CD14-positive monocyte (primary cell): ENCODE measurements at places on chromosomes 3 and 15. TPM values are rescaled to one million over a fixed set of nuclear protein-coding genes. Genes with fewer than 3 reads are reported as not detected.

The STARD9 gene
- polyA plus RNA-seq = not detected

The C3orf49 gene
- not detected for polyA plus RNA-seq

The SUCNR1 gene
- 0.28 TPM for polyA plus RNA-seq

The SNX22 gene
- polyA plus RNA-seq = 1.2 TPM

The CORO2B gene
- polyA plus RNA-seq = not detected

The KNG1 gene
- not detected in 2 replicates for polyA plus RNA-seq

The ROBO2 gene
- polyA plus RNA-seq = not detected

The SLC15A2 gene
- polyA plus RNA-seq = 0.62 TPM

The CSPG4 gene
- polyA plus RNA-seq = not detected

DNA sequence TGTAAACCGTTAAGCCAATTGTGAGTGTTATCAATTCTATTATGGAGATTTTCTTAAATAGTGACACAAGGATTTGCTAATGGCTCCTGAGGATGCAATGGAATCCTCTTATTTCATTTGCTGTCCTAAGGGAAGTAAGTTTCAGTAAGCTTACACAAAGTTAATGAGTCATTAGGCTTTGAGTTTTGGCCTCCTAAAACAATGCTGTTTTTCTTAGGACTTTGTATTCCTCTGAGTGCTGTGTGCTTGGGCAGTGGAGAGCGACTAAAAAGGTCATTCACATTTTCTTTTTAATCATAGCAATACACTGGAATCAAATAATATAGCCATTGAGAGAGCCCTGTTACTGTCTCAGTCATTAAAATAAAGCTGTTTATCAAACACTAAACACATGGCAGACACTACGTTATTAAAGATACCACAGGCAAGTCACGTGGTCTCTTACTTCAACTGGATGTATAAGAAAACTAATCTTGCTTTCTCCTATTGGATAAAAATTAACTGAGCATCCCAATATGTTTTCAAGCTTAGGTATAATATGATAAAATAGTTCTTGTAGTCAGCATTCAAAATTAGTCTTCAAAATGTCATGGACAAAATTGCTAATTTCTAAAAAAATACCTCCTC lies 290.8 kb downstream of the NLGN1 start:
- H3K4me1 ChIP-seq = no peaks in the 10 kb centered on the region
- H3K27me3 ChIP-seq = no peaks in the 10 kb centered on the region
- no peak for DNase-seq
- no peaks in the 10 kb centered on the region for H3K36me3 ChIP-seq
- no peak overlapping the region for H3K27ac ChIP-seq
- H3K4me3 ChIP-seq = no peak overlapping the region

- H3K27me3 ChIP-seq = no peaks in the 10 kb centered on the region
- no peaks in the 10 kb centered on the region for H3K4me1 ChIP-seq
- H3K27ac ChIP-seq = no peak overlapping the region
Measured at GRCh38 chr3:3201611-3202010, 22.1 kb upstream of the CRBN start.

DNA sequence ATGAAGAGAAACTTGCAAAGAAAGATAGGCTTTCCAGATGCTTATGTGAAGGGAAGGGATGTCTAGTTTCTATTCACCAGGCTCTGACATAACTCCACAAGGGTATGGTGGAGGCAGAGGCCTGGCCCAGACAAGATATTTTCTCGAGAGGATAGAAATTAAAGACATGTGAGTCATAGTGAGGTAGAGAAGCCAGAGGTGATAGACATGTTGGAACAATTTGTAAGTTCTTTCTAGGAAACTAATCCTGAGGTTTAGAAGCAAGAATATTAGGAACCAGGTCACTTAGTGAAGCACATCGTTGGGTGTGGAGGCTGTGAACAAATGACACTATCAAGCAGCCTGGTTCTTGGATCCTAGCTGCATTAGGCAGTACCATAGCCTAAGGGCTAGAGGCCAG lies 176.9 kb downstream of the BBX start:
- no peak overlapping the region for H3K27ac ChIP-seq
- H3K4me1 ChIP-seq = no peaks in the 10 kb centered on the region
- DNase-seq = no peak
- no peak overlapping the region for H3K4me3 ChIP-seq
- H3K36me3 ChIP-seq = no peaks in the 10 kb centered on the region

DNA sequence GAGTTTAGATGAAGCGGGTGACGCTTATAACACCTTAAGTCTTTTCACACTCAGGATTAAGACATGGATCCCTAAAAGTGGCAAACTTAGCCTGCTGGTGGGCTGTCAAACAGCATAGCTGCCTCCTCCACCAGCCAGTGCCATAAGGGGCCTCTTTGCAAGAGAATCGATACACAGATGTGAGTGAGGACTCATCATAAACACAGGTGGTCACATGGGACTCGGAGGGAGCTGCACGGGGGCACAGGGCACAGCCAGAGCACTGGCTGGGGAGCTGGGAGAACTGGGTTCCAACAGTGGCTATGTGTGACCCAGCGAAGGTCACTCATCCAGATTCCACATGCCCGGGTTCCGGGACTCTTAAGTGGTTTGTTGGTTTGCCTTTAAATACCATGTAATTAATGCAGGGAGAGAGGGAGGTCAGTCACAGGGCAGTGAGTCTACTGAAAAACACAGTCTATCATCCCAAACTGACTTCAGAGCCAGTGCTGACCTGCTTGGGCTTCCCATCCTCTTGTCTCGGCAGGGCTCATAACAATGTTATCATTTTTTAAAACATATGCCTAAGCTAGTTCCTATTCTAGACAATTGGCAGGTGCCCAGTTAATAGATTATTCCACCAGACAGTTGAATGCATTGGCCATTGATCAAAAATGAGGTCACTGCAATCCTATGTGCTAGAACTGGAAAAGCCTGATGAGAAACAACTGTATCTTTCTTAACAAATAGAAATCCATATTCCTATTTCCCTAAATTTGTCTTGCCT lies 51.8 kb downstream of the SLC12A8 start:
- H3K36me3 ChIP-seq = no peaks in the 10 kb centered on the region
- H3K27me3 ChIP-seq = no peaks in the 10 kb centered on the region
- peaks cover 56% of the 10 kb centered on the region for H3K4me1 ChIP-seq
- H3K27ac ChIP-seq = no peak overlapping the region
- no peak overlapping the region for H3K4me3 ChIP-seq

GRCh38 chr3:14630404-14631100 lies 21.0 kb upstream of the CCDC174 start:
- H3K4me1 ChIP-seq = no peaks in the 10 kb centered on the region

- no peaks in the 10 kb centered on the region for H3K36me3 ChIP-seq
- peaks cover 27% of the 10 kb centered on the region for H3K4me1 ChIP-seq
- no peak overlapping the region for H3K4me3 ChIP-seq
- no peaks in the 10 kb centered on the region for H3K27me3 ChIP-seq
- DNase-seq = no peak
Measured at GRCh38 chr15:91925794-91926193, 72.3 kb downstream of the SLCO3A1 start.

- no peaks in the 10 kb centered on the region for H3K27me3 ChIP-seq
- peak within 1 kb of the TSS; percentile 100 for H3K27ac ChIP-seq
- DNase-seq = no peak
- peaks cover 16% of the 10 kb centered on the region for H3K36me3 ChIP-seq
Measured at GRCh38 chr3:4979428-4980228, at the start of gene BHLHE40. BHLHE40 (plus strand) TSS chr3:4979437; CDS start chr3:4979719, 282 bp downstream.
